ENCODE measurements at places on chromosomes 2 and 18. TPM values are rescaled to one million over a fixed set of nuclear protein-coding genes. Genes with fewer than 3 reads are reported as not detected.

- no peak for DNase-seq
These were observed 140.3 kb upstream of the FOSL2 start for GRCh38 chr2:28252311-28252710.

GRCh38 chr18:22405142-22405541 lies 12.6 kb downstream of the CTAGE1 start:
- DNase-seq, result no peak

DNA sequence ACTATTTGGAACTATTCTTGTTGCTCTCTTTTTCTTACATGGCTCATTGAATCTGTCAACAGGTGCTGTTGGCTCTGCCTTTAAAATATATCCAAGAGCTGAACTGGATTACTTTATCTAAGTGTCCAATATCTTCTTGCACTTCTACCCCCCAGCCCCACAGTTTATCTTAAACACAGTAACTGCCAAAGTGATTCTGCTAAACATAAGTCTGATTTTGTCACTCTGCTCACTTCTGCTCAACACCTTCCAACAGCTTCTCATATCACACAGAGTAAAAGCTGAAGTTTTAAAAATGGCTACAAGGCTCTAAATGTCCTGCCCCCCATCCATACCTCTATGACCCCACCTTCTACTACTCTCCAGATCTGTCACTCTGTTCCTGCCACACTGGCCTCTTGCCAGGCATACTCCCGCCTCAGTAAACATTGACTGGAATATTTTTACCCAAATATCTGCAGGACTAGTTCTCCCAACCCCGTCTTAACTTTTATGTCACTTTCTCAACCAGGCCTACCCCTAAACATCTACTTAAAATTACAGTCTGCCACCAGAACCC lies 130.7 kb downstream of the CCDC148 start:
- DNase-seq, result no peak

- DNase-seq, result no peak
These were observed 171.0 kb downstream of the SRBD1 start for GRCh38 chr2:45439788-45440773.

DNA sequence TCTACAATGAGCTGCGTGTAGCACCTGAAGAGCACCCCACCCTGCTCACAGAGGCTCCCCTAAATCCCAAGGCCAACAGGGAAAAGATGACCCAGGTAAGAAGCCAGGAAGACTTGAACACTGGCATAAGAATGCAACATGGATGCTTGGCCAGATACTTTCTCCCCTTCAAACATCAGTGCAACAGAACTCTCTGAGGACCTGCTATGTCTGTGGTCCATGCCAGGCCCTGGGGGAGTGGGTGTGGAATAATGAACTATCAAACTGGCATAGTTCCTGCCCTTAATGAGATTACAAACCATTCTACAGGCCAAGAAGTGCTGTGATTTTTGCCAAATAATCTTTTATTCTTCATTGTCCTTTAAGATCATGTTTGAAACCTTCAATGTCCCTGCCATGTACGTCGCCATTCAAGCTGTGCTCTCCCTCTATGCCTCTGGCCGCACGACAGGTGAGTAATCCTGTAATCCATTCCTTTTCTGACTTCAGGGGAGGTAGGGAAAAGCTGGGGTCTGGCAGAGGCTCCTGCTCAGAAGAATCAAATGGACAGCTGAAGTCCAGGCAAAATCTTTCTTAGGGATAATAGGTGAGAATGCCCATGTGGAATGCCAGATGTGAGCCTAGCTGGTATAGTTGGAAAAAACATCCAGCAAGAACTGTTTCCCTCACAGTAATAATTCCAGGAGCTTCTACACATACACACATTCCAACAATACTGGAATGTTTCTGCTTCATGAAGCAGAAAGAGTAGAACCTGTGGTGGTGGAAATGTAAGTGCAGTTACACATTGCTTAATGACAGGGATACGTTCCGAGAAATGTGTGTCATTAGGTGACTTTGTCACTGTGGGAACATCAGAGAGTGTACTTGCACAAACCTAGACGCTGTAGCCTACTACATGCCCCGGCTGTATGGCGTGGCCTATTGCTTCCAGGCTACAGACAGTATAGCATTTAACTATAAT lies 16.2 kb downstream of the ACTG2 start:
- no peak for DNase-seq

- no peak for DNase-seq
These were observed 78.0 kb upstream of the RPL31 start for GRCh38 chr2:100924122-100924519.

GRCh38 chr2:54572262-54572635 lies 116.1 kb downstream of the SPTBN1 start:
- no peak for DNase-seq

GRCh38 chr2:162475661-162476060 lies 131.7 kb downstream of the GCA start:
- no peak for DNase-seq

DNA sequence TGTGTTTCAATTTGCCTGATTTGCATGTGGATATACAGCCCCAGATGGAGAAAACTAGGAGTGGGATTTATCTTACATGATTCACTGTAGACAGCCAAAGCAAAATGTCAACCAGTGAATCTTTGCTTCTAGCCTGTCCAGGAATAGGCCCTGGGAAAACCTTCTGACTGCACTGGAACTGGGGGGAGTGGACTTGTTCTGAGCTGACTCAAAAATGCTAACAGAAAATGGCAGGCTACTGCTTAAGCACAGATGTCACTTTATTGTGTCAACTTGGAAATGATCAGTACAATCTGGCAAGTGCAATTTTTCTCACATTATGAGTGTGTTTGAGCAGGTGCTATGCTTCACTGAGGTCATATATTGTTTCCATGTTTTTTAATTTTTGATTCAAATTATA lies 593.7 kb downstream of the NRXN1 start:
- DNase-seq, result peak; percentile 48

- DNase-seq, result no peak
These were observed 56.6 kb downstream of the SOWAHC start for GRCh38 chr2:109670556-109671411.

DNA sequence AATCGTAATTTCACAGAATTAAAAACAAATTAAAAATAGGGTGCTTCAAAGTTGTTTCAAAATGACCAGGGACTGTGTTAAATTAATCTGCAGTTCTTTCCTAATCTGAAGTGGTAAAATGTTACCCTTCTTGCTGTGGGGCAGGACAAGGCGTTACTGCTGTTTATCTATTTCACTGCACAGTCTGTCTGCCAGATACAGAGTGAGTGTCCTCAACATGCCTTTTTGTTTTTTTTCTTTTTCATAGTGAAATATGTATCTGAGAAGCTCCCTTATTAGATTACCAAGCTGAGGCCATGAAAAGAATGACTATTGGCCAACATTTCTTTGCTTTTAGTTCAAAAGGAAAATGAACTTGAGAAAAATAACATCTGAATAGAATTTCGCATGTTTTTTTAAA lies 38.0 kb downstream of the KCTD1 start:
- DNase-seq, result no peak

DNA sequence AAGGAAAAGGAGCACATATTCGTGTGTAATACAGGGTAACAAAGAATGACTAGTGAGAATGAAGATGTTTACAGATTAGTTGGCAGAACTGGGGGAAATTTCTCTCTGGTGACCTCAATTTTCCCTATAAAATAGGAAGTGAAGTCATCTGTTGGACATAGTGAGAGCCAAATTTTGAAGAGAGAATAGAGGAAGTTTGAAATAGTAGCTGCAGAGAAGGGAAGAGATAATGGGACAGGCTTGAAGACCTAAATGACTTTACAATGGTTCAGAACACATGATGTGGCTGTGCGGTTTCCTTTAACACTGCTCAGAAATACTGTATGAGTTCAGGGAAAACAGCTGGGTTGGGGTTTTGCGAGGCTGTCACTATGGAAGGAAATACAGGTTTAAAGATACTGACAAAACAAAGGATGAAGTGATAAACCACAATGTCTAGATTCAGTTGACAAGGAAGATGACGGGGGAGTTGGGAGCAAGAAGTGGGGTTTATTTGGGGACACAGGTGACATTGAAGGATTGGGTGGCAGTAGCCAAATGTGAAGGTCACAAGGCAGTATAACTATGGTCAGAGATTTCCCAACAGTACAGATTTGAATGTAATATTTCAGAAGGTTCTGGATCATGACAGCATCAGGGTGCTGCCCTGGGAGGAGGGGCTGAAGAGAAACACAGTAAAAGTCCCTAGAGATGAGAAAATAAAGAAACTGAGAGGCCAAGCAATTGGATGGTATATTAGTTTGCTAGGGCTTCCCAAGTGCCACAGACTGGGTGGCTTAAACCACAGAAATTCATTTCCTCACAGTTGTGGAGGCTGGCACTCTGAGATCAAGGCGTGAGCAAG lies 82.6 kb upstream of the TANK start:
- DNase-seq, result no peak

DNA sequence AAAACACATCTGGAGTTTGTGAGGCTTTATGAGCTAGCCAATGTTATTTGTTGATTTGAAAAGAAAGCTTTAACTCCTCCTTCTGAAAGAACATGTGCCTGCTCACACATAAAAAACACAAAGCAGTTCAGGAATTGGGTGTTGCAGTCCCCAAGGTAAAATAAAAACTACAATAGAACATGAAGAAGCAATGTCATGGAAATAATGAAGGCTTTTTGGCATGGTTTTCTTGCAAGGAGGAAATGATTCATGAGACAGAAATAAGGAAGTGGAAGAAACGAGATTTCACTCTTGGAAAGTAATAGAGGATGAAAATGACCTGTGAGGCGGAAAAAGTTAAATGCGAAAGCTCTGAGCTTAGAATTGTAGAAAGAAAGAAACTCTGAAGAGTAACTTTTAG lies 81.1 kb downstream of the TRIB2 start:
- DNase-seq, result no peak

DNA sequence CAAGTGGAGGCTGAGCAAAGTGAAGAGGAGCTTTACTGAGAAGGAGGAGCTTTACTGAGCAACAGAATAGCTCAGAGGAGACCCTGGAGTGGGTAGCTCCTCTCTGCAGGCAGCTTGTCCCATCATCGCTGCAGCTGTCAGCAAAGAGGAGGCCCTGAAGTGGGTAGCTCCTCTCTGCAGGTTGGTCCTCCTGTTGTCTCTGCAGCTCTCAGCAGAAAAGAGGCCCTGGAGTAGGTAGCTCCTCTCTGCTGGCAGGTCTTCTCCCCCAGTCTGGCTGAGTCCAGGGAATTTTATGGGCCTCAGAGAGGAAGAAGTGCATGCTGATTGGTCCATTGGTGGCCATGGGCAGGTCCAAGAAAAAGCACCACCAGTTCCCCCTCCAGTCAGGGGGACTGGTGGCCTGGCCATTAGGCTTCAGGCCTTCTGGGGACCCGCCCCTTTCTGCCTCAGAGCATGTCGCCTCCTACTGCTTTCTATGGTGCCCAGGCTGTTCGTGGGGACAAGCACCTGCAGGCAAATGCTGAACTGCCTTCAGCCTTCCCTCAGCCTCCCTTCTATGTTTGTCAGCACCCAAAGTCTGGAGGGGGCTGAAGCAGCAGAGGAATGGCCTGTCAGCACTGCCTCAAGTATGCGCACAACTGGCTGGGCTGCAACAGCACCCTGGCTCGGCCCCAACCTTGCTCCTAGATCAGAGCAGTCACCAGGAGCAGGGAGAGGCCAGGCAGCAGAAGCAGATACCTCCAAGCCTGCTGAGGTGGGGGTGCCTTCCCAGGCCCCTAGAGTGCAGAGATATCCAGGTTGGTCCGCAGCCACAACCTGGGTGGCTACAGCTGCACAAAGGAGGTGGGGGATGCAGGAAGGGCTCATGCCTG lies 5.9 kb downstream of the ZSCAN30 start:
- DNase-seq, result no peak

DNA sequence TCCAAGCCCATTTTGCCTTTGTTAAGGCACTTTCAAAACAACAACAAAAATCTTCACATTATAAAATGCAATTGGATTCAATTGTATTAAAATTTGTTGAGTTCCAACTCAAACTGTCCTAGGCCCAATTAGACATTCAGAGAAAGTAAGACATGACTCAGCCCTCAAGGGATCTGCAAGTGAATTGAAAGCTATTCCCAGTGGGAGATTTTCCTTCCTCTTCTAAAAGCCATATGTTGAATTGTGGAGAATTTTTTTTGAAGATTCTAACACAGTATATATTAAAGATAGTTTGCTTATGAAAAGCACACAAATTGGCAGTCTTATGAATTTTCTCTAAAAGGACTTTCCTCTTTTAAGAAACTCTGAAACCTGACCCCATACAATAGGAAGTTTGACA lies 268.0 kb upstream of the PARD3B start:
- DNase-seq, result no peak

- no peak for DNase-seq
These were observed 137.9 kb downstream of the ATAD2B start for GRCh38 chr2:23789012-23789411.

DNA sequence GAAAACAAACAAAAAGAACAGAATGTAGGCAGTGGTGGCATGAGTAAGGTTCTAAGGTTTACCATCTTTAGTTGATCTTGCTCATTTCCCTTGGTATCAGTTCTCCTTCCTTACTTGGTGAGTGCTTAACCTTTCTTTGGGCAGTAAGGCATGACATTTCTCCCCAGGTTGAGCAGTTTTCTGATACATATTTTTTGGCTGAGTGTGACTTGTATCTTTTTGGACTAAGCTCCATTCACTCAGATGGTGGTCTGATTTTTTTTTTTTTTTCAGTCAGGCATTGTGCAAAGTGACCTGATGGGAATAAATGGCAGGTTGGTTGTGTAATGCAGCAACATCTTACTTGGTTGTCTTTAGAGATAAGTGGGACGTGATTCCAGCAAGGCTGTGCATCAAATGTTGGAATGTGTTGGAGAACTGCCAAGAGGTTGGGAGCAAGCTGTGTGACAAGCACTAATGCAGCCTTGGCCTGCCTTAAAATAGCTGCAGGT lies 15.1 kb downstream of the SPTBN1 start:
- DNase-seq, result peak; percentile 63

GRCh38 chr2:133140620-133141019 lies 427.6 kb downstream of the NCKAP5 start:
- DNase-seq, result no peak

- no peak for DNase-seq
These were observed 124.3 kb downstream of the RBMS1 start for GRCh38 chr2:160368988-160369930.

POTEJ gene
- total RNA-seq, result 0.45 TPM

TPO gene
- total RNA-seq, result 0.27 TPM

CD8A gene
- 1.5 TPM for total RNA-seq

BMP10 gene
- total RNA-seq, result not detected

SGPP2 gene
- total RNA-seq, result 3.1 TPM

ATRAID gene
- total RNA-seq, result 48.7 TPM

AGXT gene
- not detected for total RNA-seq

UPP2 gene
- total RNA-seq, result 0.27 TPM

DSC1 gene
- total RNA-seq, result not detected

IGFBP2 gene
- total RNA-seq, result 101 TPM

GPBAR1 gene
- 0.18 TPM for total RNA-seq

SALL3 gene
- total RNA-seq, result 5.9 TPM

EPC2 gene
- total RNA-seq, result 77.9 TPM
